ENCODE measurements at places on chromosomes 11 and 22.

- DNase-seq: no peak
These were observed 561 bp downstream of the PGM2L1 start for GRCh38 chr11:74397501-74398243.

- no peak for DNase-seq
These were observed 1.4 kb upstream of the TPP1 start for GRCh38 chr11:6620636-6621035.

DNA sequence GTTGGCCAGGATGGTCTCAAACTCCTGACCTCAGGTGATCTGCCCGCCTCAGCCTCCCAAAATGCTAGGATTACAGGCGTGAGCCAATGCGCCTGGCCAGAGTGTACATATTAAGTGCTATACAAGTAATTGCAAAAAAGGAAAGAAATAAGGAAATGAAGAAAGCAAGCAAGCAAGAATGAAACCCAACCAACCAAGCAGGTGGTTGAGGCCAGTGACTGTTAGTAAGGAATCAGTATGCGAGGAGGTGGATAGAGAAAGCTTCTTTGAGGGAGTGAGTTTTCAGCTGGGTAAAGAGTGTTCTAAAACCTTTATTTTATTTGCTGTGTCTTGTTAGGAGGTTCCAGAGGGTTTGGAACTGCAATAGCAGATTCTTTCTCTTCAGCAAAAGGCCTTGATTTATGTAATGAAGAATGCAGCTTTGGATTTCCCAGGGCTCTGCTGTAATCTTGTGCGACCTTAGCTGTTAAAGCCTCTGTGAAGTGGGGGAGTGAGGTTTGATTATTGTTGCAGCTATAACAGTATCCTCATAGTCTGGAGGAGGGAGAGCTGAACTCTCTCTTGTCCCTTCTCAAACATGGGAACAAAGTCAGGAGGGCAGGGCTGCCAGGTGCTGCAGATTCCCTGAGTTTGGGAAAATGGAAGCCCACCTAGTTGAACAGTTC is 5.7 kb downstream of the AMPD3 start:
- no peak for DNase-seq

- no peak for DNase-seq
These were observed 34.9 kb upstream of the CD82 start for GRCh38 chr11:44530413-44531115.

DNA sequence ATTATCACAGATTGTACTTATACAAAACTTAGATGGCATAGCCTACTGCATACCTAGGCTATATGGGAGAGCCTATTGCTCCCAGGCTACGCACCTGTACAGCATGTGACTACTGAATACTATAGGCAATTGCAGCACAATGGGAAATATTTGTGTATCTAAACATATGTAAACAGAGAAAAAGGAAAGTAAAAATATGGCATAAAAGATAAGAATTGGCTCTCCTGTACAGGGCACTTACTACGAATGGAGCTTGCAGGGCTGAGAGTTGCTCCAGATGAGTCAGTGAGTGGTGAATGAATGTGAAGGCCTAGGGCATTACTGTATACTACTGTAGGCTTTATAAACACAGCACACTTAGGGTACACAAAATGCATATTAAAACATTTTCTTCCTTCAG is 13.2 kb downstream of the APOL6 start:
- DNase-seq: no peak

GRCh38 chr11:117179048-117179999 is 781 bp downstream of the SIDT2 start:
- DNase-seq: peak; percentile 21

- no peak for DNase-seq
These were observed 538.9 kb upstream of the ANO5 start for GRCh38 chr11:21653951-21654421.

- no peak for DNase-seq
These were observed 472.6 kb downstream of the NELL1 start for GRCh38 chr11:21142007-21142406.

DNA sequence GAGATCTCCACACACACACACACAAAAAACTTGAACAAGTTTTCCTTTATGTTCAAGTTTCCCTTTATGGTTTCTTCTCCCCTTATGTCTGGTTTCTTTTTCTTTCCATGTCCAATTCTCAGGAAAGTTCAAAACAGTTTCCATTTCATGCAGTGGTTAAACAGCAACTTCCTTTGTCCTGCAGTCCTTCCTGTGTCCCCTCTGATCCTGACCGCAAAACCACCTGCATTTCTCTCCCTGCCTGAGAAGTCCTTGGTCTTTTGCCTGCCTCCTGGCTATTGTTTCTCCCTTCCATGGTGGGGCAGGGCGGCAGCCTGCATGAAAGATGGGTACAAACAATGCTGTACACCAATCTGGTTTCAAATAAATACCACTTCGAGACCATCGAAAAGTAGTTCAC is 58.3 kb upstream of the SORL1 start:
- no peak for DNase-seq

- peak; percentile 24 for DNase-seq
These were observed 318.7 kb downstream of the BUD13 start for GRCh38 chr11:116454020-116454645.

Measured in omental fat pad (tissue), 4 donors.